ENCODE measurements at places on chromosomes 16 and 17.

- DNase-seq = no peak
These were observed 81.2 kb downstream of the TIMM22 start for GRCh38 chr17:1077986-1078711.

- DNase-seq = peak; percentile 10
These were observed 220.6 kb upstream of the ZFHX3 start for GRCh38 chr16:73268366-73268993.

DNA sequence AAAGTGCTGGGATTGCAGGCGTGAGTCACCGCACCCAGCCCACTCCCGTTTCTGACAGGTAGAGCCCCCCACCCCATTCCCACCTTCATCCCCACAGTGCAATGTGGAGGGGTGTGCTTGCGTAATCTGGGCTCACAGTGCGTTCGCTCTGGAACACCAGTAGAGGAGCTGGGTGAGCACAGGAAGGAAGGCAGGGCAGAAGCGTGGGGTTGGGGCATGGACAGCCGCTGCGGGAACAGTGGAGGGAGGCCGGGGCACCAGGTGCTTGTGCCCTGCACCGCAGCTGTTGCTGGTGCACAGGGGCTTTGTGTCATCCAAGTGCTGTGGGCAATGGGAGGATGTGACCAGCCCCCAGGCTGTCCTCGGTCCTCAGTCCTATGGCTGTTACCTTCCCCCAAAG, 24.7 kb downstream of the KDM8 start:
- no peak for DNase-seq

- no peak for DNase-seq
These were observed 3.7 kb upstream of the RAP1GAP2 start for GRCh38 chr17:2792366-2793169.

DNA sequence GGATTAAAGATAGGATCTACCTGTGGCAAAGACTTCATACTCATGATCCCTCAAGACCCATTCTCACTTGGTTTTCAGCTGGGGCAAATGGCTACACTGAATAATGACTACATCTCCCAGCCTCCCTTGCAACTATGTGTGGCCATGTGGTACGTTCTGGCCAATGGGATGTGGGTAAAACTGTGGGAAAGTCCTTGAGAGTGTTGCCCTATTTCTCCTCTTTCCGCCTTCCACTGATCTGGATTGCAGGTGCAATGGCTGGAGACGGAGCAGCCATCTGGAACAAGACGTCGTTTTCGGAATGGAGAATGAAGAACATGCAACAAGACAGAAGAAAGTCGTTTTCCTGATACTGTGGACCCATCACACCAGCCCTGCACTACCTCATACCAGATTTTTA, 48.5 kb downstream of the HAPSTR1 start:
- DNase-seq = peak; percentile 34

- no peak for DNase-seq
These were observed 126.4 kb upstream of the MAF start for GRCh38 chr16:79726902-79727301.

- DNase-seq = no peak
These were observed 15.9 kb downstream of the TMEM235 start for GRCh38 chr17:78247304-78247703.

GRCh38 chr16:3954411-3954921, 74.0 kb upstream of the CREBBP start:
- no peak for DNase-seq

DNA sequence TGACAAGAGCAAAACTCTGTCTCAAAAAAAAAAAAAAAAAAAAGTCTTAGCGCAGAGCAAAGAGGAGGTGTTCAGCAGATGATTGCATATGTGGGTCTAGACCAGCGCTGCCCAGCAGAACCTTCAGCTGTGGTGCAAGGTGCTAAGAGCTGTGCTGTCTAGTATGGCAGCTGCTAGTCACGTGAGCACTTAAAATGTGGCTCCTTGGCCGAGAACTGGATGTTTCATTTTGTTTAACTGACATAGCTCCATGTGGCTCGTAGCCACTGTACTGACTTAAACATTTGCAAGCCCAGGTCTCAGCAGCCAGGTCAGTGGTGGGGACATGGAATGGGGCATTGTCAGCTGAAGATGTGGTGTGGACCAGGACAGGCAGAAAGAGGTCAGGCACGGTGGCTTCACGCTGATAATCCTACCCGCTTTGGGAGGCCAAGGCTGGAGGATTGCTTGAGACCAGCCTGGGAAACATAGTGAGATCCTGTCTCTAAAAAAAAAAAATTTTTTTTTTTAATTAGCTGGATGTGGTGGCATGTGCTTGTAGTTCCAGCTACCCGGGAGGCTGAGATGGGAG, 9.2 kb downstream of the C1QTNF1 start:
- no peak for DNase-seq

- no peak for DNase-seq
These were observed 46.9 kb upstream of the ITGA2B start for GRCh38 chr17:44436336-44436735.

- DNase-seq = no peak
These were observed 22.8 kb downstream of the TEX2 start for GRCh38 chr17:64240261-64240740.

- peak; percentile 69 for DNase-seq
These were observed 6.7 kb downstream of the HS3ST3A1 start for GRCh38 chr17:13594762-13595598.
